ENCODE measurements at places on chromosomes 12 and 14.

- DNase-seq = peak; percentile 23
Measured at GRCh38 chr12:1367331-1368291, 226.8 kb downstream of the FBXL14 start.

DNA sequence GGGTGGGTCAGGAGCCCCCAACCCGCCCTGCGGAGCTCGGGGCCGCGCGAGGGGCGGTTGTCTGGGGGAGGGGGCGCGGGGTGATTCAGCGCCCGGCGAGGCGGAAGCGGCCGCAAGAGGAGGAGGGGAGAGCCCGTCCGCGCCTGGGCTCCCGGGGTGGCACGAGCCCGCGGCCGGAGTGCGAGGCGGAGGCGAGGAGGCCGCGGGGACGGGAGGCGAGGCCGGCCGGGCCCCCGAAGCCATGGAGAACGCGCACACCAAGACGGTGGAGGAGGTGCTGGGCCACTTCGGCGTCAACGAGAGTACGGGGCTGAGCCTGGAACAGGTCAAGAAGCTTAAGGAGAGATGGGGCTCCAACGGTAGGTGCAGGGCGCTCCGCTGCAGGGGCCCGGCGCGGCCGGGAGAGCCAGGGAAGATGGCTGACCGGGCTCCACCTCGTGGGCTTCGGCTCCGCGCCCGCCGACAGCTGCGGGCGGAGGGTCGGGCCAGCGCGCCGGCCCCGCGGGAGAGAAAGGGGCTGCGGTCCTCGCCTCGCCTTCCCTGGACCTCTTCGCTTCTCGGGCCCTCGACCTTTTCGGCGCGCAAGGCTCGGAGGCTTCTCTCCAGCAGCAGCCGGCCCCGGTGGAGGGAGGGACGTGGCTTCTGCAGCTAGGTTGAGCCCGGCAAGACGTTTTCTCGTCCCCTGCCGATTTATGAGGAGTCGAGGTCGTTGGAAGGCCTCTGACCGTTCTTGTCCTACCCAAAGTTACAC lies 677 bp downstream of the ATP2A2 start:
- peak; percentile 28 for DNase-seq

- peak; percentile 68 for DNase-seq
Measured at GRCh38 chr12:50985322-50985721, 33.0 kb downstream of the HIGD1C start.

- no peak for DNase-seq
Measured at GRCh38 chr12:129927316-129927900, 23.6 kb upstream of the TMEM132D start.

- DNase-seq = no peak
Measured at GRCh38 chr14:56154321-56154720, 36.1 kb downstream of the PELI2 start.

GRCh38 chr14:34219661-34220377 lies 242.2 kb downstream of the SPTSSA start:
- no peak for DNase-seq

- DNase-seq = no peak
Measured at GRCh38 chr12:52137746-52138145, 54.1 kb downstream of the KRT80 start.

GRCh38 chr12:27984275-27984674 lies 11.7 kb upstream of the PTHLH start:
- no peak for DNase-seq

DNA sequence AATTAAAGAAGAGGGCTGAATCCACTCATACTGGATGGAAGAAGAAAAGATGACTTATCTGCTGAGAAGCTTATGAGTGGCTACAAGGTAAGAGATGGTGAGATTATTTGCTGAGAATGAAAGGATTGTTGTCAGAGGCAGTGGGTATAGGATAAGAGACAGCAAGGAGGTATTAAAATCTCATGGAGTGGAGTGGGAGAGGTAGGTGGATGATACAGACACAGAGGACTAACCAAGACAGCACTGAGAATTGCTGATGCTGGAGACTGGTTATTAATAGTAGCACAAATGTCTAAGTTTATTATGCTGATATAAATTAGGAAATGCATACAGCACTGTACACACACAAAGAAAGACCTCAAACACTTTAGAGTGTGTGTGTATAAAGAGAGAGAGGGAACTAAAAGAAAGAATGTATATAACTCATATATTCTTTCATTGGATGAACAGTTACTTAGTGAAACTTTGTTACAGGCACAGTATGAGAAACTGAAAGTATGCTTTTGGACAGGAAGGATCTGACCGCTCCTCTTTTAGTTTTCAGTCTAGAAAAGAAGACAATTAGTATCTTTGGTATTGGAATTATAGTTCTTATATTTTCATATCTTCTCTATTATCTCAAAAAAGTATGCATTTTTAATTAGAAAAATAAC lies 543.1 kb downstream of the LRFN5 start:
- DNase-seq = no peak

DNA sequence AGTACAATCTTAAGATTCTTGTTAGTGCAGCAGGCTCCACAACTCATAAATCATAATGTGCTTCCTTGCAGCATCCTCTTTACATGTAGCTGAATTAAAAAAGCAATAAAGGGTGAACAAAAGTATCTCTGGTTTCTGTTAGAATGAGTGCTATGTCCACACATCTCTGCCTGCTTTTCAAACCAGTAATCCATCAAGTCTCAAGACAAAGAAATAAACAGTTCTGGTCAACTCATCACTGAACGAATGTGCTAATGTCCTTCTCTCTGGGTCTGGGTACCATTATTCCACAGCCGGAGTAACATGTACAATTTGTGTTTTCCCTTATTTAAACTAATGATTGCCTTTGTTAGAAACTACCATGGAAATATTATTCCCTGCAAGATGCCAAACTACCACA lies 273.0 kb upstream of the USP15 start:
- no peak for DNase-seq

- DNase-seq = no peak
Measured at GRCh38 chr14:95659293-95659989, 26.8 kb upstream of the TCL1B start.

DNA sequence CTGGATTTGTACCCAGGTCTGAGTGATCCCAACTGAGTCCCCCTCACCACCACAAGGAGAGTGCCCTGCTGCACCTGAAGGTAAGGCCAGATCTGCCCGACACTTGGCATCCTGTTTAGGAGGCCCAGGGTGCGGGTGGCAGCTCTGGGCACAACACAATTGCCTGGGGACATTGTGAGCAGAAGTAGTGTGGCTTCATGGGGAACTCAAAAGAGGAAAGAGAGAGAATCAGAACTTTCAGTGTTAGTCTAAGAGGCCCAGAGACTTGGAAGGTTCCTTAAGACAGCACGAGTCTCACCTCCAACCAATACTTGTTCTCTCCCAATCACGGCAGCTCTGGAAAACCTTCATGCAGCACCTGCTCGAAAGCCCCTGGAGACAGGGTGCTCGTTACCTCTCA lies 6.6 kb upstream of the SLC8B1 start:
- DNase-seq = no peak

DNA sequence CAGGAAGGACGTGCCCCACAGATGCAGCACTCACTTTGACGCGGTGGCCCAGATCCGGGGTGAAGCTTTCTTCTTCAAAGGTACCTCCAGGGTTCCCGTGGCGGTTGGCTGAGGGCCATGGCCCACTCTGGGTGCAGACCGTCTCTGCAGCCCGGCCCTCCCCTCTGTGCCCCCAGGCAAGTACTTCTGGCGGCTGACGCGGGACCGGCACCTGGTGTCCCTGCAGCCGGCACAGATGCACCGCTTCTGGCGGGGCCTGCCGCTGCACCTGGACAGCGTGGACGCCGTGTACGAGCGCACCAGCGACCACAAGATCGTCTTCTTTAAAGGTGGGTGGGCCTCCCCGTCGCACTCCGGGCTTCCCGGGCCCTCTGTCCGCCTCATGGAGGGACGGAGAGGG lies 16.9 kb downstream of the MMP17 start:
- no peak for DNase-seq

DNA sequence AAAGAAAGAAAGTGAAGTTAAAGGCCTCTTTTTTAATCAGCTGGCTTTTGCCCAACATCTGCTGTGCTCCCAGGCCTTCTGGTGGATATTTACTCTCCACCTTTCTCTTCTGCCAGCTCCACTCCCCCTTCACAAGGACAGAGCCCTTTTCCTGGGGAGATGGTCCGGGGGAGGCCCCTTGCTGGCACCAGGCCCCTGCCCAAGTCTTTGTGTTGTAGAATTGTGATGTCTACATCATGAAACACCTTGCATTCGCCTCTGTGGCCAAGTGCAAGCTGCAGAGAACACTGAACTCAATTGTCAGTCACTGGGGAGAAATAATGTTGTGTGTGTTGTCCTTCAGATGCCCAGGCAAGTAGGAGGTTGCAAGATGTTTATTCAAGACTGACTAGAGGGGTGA lies 150.3 kb downstream of the DPF3 start:
- no peak for DNase-seq

DNA sequence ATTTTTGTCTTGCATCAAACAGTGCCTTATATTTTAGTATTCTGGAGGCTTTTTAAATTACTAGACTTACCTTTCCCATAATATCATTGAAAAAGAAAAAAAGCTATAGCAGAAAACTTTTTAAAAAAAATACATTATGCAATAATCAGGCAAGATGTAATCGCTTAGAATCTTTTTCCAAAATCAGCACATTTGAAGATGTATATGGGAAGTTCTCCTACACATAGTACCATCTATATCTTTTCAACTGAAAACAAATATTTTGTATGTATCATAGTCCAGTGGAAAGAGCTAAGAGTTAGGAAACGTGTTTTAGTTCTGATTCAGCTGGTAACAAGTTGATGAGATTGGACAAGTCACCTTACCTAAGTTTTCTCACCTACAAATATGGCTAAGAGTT lies 70.6 kb downstream of the SLC41A2 start:
- DNase-seq = no peak

- DNase-seq = peak; percentile 48
Measured at GRCh38 chr14:103594265-103594664, 31.5 kb downstream of the COA8 start.

- no peak for DNase-seq
Measured at GRCh38 chr12:88914967-88915366, 334.7 kb upstream of the KITLG start.

GRCh38 chr12:116337312-116337711 lies 59.8 kb upstream of the MED13L start:
- no peak for DNase-seq

GRCh38 chr14:96038558-96038919 lies 623 bp upstream of the C14orf132 start:
- DNase-seq = no peak

- DNase-seq = no peak
Measured at GRCh38 chr12:78119351-78119918, 288.7 kb downstream of the NAV3 start.

- no peak for DNase-seq
Measured at GRCh38 chr12:84313323-84313675, 599.3 kb downstream of the SLC6A15 start.

DNA sequence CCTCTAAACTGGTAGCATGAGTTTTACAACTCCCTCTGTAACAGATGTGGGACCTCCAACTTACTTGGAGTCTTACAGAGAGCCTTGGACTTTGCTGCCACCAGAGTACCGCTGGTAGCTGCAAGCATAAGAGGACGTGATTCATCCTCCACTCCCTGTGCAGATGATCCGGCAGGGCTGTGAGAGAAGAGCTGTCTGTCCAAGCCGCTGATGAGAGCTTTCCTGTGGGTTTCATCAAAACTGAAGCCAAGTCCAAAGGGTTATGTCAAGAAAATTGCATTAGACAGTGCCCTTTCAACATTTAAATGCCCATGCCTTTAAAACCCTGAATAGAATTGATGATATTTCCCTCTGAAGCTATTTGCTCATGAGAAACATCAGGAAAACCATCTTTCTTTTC lies 85.8 kb downstream of the LLPH start:
- peak; percentile 14 for DNase-seq

DNA sequence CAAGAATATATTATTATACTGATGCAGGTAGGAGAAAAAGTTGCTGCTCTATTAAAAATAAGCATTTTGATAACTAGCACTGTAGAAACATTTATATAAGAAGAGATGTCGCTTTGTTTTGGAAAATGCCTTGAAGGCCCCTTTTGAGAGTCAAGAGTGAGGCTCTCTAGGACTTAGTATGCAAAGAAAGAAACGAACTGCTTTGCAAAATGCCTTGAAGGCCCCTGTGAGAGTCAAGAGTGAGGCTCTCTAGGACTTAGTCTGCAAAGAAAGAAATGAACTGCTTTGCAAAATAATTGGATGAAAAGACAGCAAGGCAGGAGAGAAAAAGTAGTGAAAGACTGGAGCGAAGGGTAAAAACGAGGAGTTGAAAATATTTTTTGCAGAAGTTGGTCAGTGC lies 65.9 kb downstream of the AVPR1A start:
- DNase-seq = no peak

- DNase-seq = peak; percentile 60
Measured at GRCh38 chr14:74653386-74654138, 41.5 kb upstream of the LTBP2 start.

DNA sequence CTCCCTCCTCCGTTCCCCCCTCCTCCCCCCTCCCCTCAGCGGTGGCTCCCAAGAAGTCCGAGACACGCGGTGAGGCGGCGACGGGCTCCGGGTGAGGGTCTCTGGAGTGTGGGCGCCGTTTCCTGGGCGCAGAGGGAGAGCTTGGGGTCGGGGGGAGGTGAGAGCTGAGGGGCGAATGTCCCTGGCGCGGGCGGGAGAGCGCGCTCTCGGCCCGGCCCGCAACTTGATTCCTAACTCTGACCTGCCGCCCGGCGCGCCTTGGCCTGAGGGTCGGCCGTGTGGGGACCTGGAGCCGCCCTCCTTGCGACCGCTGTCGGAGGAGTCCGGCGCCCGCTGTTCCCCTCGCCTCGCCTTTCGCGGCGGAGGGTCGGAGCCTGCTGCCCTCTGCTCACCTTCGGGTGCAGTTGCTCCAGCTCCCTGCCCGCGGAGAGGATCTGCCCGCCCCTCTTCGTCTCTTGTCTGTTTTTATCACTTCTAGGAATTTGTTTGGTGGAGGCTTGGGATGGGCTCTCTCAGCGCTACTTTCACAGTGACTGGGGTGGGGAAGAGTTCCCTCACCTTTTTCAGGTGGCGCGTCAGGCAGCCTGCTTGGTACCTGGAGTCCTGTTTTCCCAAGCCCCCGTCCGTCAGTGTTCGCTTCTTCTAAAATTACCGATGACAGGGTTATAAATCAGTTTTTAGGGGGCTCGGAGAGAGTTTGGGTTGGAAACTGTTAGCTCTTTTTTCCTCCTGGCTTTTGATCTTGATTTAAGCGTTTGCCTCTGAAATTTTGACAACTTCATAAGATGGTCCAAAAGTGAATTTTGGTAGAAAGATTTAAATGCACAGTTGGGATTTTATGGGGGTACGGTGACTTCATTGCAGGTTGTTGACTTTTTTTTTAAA lies 495 bp downstream of the ADIPOR2 start:
- DNase-seq = no peak

GRCh38 chr14:33010495-33010894 lies 71.8 kb downstream of the NPAS3 start:
- no peak for DNase-seq

DNA sequence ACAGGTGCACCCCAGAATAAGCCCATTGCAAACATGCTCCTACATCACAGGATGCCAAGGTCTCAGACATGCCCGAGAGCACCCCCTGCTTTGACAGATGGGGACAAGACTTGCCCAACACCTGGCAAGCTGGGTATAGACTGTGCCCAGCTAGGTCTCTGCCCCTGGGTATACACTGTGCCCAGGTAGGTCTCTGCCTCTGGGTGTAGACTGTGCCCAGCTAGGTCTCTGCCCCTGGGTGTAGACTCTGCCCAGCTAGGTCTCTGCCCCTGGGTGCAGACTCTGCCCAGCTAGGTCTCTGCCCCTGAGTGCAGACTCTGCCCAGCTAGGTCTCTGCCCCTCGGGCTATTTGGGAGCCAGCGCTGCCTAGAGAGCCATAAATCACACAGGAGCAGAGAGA lies 85.9 kb downstream of the CCDC88C start:
- no peak for DNase-seq

GRCh38 chr14:38297681-38298080 lies 41.8 kb upstream of the CLEC14A start:
- no peak for DNase-seq

GRCh38 chr12:7451756-7452155 lies 7.8 kb upstream of the CD163L1 start:
- no peak for DNase-seq
